ENCODE measurements at places on chromosomes 6 and 20.

DNA sequence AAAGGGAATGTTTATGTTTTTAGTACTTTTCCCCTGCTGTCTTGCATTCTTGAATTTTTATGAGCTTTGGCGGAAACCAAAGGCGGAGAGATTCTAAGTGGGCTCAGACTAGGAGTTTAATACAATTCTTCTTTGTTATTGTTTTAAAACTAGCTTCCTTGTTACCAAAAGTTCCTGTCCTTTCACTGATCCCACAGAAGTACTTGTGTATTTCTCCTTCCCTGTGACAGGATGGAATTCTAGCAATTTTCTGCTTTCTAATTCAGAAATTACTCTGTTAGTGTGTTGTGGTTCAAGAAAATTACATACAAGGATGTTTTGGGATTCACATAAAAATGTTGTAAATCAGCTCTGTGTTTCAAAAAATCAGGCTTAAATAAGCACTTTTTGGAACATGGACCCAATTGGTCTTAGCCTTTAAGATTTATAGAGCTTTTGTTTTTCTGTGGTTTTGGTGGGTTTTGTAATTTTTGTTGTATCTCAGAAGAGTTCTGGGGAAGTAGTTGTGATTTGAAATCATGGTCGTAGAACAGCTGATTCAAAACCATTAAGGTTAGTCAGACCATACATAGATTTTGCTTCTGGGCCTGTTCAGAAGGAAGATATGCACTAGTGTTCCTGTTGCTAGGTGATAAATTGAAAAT lies 17.6 kb upstream of the CTAGE9 start:
- no peak for DNase-seq

DNA sequence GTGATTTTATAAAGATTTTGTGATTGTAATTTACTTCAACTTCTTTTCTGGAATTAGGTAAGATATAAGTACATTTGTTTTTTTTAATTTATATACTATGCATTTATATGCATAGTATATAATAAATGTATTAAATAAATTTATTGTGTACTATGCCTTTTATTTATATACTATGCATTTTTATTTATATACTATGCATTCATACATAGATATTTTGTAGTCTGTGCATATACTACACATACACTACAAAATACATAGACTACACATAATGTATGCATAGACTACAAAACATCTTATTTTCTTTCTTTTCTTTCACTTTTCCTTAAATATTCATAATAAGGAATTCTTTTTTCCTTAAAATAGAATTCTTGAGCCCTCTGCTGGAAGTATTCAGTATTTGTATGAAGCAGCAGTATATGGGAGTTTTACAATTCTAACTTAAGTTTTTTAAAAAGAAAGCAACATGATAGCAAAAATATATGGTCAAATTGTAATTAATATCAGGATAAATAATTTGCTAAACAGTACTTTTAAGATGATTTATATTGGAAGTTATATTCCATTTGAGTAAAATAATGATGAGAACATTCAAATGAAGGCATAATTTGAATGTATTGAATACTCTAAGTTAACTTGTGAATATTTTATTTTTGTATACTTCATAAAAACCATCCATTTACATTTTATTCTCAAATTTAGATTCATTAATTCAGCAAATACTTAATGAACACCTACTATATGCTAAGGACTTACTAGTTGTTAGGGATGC lies 129.3 kb downstream of the KLHL32 start:
- DNase-seq: no peak

DNA sequence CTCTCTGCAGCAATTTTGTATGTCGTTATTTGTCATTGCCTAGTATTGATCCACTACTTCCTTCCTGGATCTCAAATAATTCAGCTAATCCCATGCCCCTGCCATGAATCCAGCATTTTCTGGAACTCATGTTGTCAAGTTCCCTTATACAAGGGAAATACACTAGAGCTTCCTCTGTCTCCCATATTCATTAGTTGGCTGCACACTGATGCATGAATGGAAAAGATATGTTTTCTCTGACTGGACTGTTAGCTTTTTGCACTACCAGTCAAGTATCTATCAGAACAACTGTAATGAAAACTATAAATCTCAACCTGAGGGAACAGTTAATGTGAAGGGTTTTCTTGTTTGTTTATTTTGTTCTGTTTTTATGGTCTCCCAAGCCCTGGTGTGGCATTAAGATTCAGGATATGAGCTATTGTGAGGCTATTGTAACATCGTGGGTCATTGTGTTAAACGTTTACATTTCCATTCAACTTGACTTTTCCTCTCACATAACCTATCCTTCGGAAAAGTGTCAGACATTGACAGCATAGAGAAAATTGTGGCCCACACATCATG lies 102.5 kb upstream of the FAM8A1 start:
- no peak for DNase-seq

DNA sequence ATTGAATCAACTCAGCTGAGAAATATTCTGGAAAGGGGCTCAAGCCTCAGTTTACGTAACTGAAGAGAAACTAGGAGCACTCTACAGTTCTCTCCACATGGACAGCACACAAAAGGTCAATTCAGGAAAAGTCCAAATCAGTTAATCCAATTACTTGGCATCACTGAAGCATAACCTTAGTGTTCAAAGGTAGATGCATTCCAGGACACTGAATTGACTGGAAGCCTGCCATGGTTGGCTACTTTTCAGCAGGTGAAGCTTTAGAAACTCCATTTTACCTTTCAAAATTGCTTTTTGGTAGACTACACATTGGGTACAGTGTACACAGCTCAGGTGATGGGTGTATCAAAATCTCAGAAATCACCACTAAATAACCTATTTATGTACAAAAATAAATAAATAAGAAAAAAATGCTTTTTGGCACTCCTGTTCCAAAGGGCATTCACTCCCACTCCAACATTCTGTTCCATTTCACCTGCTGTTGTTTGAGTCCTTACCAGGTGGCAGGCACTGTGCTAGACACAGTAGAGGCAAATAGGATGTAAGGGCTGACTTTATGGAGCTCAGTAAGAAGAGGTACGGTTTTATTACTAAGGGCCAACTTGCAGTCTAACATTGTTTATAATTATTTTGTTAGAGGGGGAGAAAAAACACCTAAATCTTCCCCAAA lies 153.4 kb downstream of the FAXC start:
- DNase-seq: no peak

- DNase-seq: no peak
Measured at GRCh38 chr20:62179162-62179504, 3.7 kb upstream of the MTG2 start.

GRCh38 chr6:5025911-5026819 lies 22.3 kb upstream of the RPP40 start:
- DNase-seq: no peak

DNA sequence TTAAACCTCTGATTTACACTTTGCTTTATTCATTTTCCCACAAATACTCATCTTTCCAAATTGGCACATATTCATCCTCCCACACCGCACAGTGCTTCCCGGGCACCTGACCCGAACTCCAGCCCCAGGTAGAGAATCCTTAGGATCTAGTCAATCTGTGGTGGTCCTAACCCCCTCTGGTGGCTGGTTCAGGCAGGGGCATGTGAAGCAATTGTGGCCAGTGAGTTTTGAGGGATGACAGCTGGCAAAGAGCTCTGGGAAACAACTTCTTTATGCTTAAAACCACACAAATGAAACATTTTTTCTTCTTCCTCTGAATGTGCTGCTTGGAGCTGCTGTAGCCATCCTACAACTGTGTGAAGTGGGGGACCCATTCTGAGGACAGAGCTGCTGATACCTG lies 54.7 kb downstream of the ELOVL5 start:
- no peak for DNase-seq

DNA sequence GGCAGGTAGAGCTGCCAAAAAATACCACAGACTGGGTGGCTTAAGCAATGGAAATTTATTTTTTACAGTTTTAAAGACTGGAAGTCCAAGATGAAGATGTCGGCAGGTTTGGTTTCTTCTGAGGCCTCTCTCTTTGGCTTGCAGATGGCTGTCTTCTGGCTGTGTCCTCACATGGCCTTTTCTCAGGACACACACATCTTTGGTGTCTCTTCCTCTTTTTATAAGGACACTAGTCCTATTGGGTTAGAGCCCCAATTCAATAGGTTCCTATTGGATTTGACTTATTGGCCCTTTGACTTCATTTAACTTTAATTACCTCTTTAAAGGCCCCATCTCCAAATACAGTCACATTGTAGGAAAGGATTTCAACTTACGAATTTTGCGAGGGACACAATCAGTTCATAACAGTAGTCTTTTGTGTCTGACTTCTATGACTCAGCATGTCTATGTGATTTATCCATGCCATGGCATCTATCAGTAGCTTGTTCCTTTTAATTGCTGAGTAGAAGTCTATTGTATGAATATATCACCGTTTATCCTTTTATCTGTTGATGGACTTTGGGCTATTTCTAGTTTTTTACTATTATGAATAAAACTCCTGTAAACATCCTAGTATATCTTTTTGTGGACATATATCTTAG lies 11.0 kb upstream of the TCP11 start:
- no peak for DNase-seq

DNA sequence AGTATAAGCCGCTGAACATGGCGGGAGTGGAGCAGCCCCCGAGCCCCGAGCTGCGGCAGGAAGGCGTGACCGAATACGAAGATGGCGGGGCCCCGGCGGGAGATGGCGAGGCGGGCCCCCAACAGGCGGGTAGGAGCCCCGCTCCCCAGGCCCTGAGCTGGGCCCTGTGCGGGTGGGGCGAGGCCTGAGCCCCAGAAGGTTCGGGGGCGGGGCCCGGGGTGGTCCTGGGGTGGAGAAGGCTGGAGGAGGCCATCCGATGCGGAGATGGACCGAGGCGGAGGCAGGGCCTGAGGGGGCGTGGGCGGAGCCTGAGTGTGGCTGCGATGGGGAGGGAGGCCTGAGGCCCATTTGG lies 7.1 kb downstream of the L3MBTL1 start:
- no peak for DNase-seq

DNA sequence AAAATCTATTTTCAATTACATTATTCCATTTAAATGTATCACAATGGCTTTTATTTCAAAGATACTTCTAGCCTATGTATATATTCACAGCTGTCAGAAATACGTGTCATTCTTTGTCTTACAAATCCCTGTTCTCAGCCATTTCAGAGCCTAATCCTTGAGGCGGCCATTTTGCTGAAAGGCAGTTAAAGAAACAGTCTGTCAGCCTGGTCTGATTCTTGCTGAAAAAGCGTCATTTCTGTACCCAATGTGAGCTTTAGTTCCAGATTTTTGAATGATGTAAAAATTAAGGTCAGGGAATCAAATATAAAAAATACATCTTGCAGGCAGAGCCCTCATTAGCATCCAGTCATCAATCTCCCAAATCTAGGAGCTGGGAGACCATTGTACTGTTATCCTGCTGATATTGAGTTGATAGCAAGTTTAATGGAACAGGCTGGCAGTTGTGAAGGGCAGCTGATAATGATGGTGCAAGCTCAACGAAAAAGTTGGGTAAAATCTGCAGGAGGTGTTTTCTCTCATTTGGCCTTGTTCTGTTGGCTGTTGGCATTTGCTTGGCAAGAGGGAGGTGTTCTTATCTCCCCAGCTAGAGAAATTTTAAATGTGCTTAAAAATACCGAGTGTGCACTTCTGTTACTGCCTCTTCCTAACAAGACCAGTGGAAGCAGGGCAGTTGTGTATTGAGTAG lies 314.8 kb downstream of the SOX4 start:
- no peak for DNase-seq

GRCh38 chr6:113595911-113596376 lies 261.2 kb upstream of the MARCKS start:
- no peak for DNase-seq
